Stimulated activated CD8-positive, alpha-beta memory T cell treated with anti-CD3 and anti-CD28 coated beads, Interleukin-15, amount 100 ng/mL, for 24 hours (primary cell): ENCODE measurements at places on chromosomes 1 and 21.

DNA sequence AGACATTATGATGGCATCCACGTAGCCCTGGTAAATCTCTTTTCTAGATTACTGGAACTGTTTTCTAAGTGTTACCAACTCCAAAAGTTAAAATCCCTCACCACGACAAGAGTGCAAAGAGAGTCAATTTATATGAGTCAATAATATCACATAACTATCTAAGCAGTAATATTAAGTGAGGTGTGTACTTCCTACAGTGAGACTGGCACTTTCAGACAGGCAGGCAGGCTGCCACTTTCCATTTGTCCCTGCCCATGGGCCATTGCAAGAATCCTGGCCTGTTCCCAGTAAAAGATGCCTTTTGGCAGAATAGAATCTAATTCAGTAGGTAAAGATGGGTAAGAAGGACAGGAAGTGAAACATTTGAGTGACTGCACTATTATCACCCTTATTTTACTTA, 355.6 kb downstream of the PTBP2 start:
- no peak for DNase-seq

DNA sequence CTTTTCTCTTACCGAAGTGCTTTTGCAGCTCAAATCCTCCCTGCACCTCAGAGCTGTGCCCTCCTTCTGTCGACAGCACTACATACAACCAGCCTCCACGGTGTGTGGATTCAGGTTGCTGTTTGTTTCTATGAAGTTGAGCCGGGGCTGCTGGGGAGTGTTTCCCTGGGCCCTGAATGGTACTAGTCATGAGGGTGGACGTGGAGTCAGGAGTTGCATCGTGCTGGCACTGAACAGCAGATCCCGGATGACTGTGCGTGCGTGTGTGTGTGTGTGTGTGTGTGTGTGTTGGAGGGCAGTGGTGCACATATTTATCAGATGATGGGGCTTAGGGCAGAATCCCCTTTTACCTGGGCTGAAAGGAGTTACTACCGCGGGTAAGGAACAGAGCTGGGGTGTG, 47.0 kb downstream of the ACTL8 start:
- DNase-seq, result no peak

- no peak for DNase-seq
Observed at GRCh38 chr1:108533351-108534083, 26.4 kb upstream of the EEIG2 start.

GRCh38 chr1:32761253-32761877, 55.8 kb downstream of the YARS1 start:
- DNase-seq, result no peak

DNA sequence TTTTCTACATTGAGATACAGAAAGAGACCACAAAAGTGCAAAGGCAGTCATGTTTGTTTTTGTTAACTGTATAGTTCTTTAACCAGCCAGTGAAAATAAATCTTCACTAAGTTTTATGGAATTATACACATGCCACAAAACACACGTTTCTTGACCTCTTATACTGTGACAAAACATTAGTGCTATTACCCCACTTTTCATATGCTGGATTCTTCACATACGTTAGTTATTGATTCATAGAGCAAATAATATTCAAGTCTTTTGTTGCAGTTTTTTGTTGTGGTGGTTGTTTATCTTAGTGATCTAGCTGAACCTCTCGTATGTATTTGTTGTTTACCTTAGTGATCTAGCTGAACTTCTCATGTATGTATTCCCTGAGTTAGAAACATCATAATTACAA, 28.0 kb downstream of the LYPLAL1 start:
- no peak for DNase-seq

- DNase-seq, result no peak
Observed at GRCh38 chr1:111204201-111204982, 3.9 kb upstream of the DENND2D start.

DNA sequence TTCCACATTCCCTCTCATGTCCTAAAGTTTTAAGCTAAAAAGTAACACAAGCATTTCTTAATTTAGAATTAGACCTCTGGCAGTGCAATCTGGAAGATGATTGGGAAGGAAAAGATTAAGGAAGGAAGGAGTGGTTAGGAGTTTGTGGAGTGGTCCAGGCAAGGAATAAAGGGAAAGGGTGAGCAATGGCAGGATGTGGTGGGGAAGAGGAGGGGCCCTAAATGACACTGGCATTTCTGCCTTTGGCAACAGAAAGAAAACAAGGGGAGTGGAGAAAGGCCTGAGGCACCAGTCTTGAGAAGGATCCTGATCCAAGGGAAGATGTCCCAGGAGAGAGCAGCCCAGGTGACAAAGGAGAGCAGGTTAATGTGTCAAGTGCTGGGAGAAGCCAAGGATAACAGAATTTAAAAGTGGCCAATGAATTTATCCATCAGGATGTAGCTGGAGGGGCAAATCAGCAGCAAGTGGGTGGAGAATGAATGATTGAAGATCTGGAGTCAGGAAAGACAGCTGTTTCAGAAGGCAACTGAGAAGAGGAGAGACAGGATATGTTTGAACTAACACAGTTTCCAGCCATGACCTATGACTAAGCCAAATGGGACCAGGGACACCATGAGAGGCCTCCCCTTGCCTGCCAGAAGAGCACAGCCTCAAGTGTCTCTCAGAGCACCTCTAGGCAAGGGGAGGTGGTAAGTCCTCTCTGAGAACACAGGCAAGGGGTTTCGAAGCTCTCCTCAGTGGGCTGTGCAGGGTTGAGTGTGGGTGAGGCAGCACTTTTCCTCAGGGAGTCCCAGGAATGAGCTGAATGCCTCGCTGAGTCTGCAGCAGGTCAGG, 20.9 kb upstream of the LY9 start:
- no peak for DNase-seq

- no peak for DNase-seq
Observed at GRCh38 chr1:200116324-200116723, 88.8 kb downstream of the NR5A2 start.

DNA sequence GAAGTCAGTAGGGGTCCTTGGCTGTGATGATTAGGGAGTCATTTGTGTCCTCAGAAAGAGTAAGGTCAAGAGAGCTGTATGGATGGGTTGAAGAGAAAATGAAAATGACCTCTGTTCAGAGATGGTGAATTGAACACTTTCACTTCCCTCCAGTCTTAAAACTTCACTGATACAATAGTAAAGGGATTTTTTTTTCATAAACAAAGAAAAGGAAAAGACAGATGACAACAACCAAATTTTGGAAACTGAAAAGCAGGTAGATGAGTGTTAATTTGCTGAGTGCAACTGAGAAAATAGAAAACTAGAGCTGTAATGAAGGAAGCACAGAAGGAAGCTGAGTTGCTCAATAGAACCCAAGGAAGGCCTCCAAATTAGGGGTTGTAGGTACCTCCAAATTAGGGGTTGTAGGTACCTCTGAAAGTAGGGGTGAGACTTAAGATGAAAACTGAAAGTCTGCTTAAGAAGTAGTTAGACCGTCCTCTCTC, 14.8 kb upstream of the S1PR1 start:
- no peak for DNase-seq

DNA sequence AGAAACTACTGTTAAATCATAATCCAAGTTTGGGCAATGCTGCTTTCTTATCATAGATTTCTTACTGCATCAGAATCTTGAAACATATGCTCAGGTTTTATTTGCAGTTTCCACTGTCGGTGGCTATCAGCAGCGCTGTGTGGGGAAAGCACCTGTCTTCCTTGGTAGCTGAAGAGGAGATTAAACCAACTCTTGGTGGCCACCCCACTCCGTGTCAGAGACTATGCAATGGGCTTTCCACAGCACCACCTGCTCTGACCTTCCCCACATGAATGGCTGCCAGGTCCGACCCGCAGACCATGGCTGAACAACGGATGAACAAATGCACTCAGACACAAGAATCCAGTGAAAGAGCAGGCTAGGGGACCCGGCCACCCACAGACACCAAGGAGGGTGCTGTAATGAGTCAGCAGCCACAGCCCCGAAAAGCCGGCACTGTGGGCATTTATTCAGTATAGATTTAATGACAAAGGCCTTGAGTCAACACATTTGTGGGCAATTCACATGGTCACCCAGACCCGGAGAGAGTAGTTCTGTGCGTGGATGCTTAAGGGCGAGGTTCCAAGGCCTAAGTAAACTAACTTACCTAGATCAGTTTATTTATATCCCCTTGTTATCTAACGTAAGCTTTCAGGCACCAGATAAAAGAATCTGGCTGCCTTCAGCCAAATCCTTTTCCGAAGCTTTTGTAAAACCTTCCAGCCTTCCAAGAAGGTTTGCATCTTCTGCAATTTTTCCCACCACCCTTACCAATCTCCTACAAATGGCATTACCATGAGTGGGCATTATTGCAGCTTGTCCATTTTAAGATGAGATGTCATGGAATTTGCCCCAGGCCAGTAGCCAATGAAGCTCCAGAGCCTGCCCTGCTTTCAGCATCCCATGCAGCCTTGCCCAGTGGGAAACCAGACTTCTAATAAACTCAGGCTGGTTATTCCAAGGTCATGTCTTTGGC, 82.7 kb downstream of the HLCS start:
- DNase-seq, result no peak

DNA sequence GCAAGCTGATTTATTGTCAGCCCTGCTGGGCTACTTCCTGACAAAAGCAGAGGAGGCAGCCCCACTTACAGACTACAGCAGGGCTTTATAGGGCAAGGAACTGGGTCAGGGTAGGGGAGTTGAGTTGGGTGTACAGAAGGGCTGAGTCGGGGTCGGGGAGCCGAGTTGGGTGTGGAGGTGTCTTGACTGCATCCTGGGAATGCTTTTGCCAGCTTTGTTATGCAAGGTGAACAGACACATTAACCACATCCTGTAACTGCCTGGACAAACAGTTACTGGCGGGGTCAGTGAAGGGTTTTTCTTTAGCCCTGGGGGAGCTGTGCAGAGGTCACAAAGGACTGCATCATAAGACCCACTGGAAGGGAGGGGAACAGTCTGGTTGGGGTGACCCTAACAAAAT, 39.1 kb upstream of the GBP5 start:
- no peak for DNase-seq

DNA sequence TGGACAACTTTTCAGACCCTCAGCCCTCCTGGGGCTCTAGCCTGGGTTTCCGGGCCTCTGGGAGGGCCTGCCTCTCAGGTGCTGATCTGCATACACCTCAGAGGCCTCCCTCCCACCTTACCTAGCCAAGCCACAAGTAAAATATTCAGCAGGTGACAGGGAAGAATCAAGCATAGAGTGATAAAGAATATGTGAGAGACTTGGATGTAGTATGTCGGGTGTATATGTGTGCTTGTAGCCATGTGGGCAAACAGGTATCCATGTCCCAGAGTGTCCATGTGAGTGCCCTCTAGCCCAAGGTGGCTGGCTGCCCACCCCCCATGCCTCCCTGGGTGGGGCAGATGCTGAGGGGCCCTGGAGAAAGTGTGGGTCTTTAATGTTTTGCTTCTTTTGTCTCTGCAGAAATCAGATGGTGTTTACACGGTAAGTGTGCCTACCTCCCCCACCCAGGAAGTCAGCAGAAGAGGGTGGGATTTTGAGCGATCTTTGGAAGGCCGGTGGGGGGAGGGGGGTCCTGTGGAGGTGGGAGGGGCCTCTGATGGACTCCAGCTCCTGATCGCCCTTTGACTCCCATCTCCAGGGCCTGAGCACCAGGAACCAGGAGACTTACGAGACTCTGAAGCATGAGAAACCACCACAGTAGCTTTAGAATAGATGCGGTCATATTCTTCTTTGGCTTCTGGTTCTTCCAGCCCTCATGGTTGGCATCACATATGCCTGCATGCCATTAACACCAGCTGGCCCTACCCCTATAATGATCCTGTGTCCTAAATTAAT, 3.4 kb downstream of the FCER1G start:
- no peak for DNase-seq

DNA sequence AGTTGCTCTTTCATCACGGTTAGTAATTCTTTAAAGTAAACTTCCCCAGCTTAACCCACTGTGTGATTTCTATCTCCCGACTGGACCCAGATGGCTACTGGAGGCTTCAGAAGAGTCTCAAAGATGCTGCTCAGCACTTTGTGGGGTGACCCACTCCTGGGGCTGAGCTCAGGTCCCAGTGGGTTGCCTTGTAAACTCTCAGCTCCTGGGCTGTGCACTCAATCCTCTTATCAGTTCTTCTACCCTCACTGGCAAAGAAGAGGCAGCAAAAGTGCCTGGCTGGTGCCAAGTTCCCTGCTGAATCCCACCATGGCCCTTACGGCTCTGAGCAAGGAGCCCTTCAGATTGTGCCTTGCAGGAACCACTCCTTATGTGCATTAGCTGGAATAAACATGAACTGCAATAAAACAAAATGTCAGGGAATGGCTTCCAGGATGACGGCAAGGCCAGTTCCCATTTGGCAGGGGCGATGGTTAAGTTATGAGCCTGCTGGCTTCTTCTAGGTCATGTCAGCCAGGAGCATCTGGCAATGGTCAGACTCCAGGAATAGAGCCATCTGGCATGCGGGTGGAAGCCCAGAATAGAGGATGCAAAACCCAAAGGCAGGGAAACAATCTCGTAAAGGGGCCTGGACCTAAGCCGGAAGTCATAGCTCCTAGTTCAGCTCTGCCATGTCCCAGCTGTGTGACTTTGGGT, 6.8 kb downstream of the MYOC start:
- no peak for DNase-seq

DNA sequence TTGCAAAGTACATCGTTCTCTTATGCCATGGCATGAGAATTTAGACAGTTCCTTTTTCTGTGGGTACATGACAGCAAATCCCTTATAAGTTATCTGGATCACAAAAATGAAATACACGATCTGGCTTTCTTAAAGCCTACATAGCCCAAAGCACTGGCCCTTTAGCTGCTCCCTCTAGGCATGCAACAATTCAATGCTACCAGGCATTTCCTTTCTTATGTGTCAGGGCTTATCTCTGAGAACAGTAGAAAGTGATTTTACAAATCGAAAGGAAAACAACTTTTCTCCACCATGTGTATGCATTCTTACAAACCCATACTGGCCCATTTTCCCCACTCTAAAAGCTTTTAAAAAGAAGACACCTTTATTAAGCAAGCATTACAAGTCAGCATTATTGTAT, 139.7 kb downstream of the GRIK1 start:
- no peak for DNase-seq

GRCh38 chr1:181255270-181255929, 166.9 kb downstream of the IER5 start:
- DNase-seq, result no peak

DNA sequence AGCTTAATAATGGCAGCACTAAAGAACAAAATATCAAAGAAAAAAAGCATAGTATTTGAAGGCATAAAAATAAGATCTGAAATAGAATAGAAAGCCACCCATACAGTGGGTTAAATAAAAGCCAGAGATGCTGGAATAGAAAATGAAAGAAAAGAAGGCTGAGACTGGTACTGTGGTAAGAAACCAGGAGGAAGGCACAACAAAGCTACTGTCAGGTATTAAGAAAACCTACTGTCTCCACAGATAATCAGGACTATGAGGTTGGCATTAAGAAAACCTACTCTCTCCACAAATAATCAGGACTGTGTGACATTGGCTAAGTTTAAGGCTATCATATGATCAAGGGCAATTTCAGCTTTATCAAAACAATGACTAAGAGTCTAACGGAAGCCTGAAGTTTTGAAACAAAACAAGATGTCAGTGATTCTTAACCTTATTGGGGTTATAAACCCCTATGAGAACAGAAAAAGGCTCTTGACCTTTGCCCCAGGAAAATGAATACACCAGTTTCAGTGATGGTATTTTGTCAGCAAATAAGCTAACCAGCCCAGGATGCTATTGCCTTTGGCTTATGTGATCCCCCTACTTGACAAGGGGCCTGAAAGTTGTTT, 24.4 kb downstream of the MCOLN2 start:
- DNase-seq, result no peak

- DNase-seq, result no peak
Observed at GRCh38 chr1:111553196-111553595, 49.8 kb upstream of the ADORA3 start.

- DNase-seq, result no peak
Observed at GRCh38 chr1:1179983-1180861, 6.5 kb downstream of the TTLL10 start.

- no peak for DNase-seq
Observed at GRCh38 chr1:120178799-120179756, 2.8 kb upstream of the SEC22B start.

- no peak for DNase-seq
Observed at GRCh38 chr1:110328274-110328673, 10.9 kb upstream of the RBM15 start.
